ENCODE measurements at places on chromosomes 5 and 9.

GRCh38 chr5:169442913-169443784, 140.4 kb upstream of the SPDL1 start:
- DNase-seq: no peak

DNA sequence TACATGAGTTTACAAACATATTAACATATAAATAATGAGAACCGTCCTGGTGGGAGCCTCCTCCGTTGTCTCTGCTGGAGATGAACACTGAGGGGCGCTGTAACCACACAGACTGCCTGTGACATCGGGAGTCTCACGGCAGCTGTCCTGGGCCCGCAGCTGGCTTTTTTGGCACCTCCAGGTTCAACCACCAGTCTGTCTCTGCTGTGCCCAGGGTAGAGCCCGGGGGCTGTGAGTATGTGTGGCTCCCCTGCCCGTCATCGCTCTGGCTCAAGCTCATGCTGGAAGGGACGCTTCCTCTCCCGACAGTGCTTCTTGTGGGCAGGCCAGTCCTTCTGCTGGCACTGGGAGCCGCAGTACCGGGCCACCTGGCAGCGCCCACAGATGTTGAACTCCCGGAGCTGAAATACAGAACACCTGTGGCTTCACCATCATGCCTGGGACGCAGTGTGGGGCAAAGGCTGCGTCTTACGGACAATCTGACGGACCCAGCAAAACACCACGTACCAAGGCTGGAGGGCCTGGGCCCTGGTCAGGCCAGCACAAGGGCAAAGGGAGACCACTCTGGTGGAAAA, 3.6 kb upstream of the DPH7 start:
- DNase-seq: no peak

DNA sequence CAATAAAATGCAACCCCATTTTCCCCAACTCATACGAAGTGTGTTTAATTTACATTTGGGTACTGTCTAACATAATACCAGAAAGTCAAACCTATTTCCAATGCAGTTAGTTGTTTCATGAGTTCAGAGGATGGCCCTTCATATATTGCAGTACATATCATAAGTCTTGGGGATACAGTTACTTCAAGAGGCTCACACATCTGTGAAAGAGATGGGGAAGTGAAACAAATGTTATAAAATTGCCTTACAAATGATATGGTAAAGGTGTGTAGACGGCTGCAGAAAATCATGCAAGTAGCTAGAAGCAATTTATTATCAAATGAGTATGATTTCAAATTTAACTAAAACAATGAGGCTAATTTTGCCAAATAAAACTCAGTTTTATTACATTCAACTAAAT, 219.0 kb upstream of the CDH12 start:
- no peak for DNase-seq

- no peak for DNase-seq
Measured at GRCh38 chr5:103942587-103943186, 380.1 kb upstream of the NUDT12 start.

GRCh38 chr9:128034821-128035652, 32.1 kb downstream of the NAIF1 start:
- peak; percentile 50 for DNase-seq

- DNase-seq: no peak
Measured at GRCh38 chr5:160198841-160199409, 30.4 kb upstream of the FABP6 start.

- DNase-seq: no peak
Measured at GRCh38 chr5:57509501-57510260, 27.1 kb upstream of the ACTBL2 start.

DNA sequence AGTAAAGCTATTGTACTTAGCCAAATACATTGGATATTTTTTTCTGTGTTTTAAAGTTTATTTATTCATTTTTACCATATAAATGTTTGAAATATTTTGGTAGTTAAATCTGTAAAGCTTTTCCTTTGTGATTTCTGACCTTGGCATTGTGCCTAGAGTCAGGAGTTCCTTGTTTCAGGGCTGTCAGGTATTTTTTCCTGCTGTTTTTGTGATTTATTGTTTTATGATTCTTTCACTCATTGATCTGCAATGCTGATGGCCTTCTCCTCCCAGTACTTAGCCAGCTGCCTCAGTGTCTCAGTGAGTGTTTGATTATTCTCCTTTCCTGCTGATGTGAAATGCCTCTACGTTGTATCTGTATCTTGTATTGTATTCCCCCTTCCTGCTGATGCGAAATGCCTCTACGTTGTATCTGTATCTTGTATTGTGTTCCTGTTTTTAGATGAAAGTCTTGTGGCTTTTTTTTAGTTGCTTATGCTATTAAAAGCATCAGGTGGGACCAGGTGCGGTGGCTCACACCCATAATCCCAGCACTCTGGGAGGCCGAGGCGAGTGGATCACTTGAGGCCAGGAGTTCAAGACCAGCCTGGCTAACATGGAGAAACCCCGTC, 61.0 kb downstream of the EHMT1 start:
- no peak for DNase-seq

- DNase-seq: no peak
Measured at GRCh38 chr9:134251296-134252069, 74.8 kb upstream of the RXRA start.

DNA sequence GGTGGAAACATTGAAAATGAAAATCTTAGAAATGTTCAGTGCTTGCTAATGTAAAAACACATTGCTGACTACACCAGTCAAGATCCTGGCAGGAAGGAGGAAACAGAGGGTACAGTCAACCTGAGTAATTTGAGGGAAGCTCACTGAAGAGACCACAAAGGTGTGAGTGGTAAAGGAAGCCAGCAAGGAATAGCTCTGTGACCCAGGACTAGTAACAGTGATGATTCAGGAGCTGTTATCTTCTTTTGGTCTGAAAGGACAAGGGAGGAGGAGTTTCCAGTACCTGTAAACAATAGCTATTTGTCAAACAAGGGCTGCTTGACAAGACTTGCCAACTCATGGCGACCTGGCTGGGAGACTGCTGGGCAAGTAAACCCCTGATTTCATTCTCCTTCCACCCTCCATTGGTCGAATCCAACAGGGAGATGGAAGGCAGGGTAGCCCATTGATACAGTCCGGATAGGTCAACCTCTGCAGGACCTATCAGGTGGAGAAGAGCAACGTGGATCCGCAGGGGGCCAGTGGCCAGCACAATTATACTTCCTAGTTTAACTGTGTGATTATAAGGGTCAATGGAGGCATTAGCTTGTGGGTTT, 68.1 kb downstream of the MAMDC2 start:
- DNase-seq: no peak

- no peak for DNase-seq
Measured at GRCh38 chr5:107157809-107158208, 512.9 kb downstream of the EFNA5 start.

GRCh38 chr9:92257327-92257726, 36.2 kb downstream of the IARS1 start:
- no peak for DNase-seq

DNA sequence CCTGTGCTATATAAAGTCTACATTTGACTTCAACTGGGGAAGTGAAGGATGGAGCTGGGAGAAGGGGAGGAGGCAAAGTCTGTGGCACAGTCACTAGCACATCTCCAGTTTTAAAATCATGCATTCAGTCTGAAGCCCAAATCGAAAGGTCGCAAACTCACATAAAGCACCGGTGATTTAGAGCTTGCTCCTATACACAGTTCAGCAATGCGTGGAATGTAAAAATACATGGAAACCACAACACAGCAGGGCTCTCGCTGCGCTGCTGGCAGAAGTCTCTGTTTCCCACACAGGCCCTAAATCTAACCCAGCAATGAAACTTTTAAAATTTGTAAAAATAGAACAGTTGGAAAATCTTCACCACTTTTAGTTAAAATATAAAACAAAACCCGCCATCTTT, 68.2 kb downstream of the EBF1 start:
- no peak for DNase-seq

Data from T follicular helper cell (primary cell).